ENCODE measurements at places on chromosomes 4 and X.

GRCh38 chr4:1855333-1856070 lies 454 bp downstream of the LETM1 start:
- peak; percentile 29 for DNase-seq

DNA sequence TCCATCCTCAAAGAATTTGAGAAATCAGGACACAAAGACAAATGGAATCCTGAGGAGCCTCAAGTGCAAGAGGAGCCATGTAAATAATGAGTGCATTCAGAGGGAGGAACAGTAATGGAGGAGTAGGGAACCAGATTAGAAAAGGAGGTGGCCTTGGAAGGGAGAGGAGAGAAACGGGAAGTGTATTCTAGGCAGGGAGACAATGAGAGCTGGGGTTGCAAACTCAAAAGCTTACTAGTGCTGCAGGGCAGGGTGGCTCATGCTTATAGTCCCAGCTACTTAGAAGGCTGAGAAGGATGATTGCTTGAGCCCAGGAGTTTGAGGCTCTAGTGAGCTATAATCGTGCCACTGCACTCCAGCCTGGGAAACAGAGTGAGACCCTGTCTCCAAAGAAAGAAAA lies 113.2 kb upstream of the LSM6 start:
- DNase-seq = no peak

DNA sequence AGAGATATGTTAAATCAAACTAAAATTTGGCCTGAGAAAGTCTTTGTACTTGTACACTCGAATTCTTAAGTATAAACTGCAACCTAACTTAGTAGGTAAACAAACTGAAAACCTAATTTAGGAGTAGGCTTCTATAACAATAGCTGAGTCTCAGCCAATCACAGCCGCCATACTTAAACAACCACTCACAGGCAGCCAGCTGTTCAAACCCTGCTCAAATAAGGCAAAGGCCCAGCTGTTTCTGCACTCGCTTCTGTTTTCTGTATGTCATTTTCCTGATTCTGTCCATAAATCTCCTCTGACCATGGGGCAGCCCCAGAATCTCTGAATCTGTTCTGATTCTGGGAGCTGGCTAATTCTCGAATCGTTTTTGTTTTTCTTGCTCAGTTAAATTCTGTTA lies 7.8 kb upstream of the PLS3 start:
- DNase-seq = no peak

- DNase-seq = no peak
Measured at GRCh38 chr4:147194604-147195003, 248.9 kb upstream of the TTC29 start.

DNA sequence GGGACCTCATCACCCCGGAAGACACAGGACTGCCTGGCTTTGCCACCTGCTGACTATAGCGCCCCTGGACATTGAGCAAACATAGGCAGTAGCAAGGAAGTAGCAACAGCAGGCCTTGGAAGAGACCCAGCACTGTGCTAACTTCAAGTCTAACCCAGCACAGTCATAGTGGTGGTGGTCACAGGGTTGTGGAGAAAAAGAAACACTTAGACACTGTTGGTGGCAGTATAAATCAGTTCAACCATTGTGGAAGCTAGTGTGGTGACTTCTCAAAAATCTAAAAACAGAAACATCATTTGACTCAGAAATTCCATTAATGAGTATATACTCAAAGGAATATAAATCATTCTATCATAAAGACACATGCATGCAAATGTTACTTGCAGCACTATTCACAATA lies 874.0 kb upstream of the EPHA5 start:
- no peak for DNase-seq

GRCh38 chrX:45001048-45001447 lies 128.1 kb downstream of the KDM6A start:
- no peak for DNase-seq

GRCh38 chrX:96407072-96407471 lies 277.6 kb upstream of the DIAPH2 start:
- DNase-seq = no peak

DNA sequence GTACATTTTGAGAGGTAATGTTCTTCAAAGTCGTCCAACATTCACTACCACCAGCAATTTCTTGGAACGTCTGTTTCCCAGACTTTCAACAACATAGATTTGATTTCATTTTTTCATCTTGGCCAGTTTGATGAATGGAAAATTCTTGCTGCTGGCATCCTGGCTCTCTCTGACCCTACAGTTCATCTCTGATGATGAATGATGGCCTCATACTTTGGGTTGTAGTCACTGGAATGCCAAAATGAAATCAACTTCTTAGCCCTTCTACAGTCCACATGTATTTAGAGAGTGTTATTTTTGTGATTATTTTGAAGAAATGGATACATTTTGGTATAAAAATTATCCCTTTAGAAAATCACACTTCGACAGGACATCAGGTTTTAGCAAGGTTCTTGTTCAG lies 8.8 kb downstream of the CHST7 start:
- DNase-seq = no peak

DNA sequence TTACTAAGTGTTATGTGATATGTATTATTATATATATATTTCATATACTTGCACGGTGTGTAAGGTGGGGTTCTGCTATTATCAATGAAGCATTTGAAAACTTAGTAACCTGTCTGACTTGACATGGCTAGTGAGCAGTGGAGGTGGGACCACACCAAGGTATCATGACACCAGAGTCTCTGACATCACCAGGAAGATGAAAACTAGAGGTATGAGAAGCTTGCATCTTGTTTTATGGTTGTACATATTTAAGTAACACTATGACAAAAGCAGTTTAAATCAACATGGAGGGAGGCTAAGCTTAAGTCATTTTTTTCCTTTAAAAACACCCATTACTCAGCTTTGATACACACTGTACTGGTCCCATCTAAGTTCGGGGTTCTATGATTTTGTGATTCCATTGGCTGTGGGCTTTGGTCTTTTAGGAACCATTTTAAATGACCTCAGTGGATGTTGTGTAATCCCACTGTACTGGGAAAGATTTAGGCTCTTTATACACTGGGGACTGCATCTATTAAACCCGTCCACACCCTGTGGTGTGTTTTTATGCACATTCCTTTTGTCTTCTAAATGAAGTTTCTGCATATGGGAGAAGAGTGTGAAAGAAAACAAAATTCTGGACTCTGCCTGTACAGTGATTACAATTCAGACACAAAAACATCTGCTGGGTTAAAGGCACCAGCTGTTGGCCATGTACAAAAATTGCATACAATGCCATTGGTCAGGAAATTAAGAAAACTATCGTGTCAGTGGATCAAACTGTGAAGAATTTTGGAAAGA lies 570.6 kb downstream of the SPRY1 start:
- DNase-seq = no peak

- DNase-seq = no peak
Measured at GRCh38 chr4:144463896-144464295, 182.1 kb upstream of the HHIP start.

- no peak for DNase-seq
Measured at GRCh38 chr4:26515936-26516335, 25.7 kb upstream of the CCKAR start.

- no peak for DNase-seq
Measured at GRCh38 chrX:80751456-80751855, 58.2 kb downstream of the BRWD3 start.

DNA sequence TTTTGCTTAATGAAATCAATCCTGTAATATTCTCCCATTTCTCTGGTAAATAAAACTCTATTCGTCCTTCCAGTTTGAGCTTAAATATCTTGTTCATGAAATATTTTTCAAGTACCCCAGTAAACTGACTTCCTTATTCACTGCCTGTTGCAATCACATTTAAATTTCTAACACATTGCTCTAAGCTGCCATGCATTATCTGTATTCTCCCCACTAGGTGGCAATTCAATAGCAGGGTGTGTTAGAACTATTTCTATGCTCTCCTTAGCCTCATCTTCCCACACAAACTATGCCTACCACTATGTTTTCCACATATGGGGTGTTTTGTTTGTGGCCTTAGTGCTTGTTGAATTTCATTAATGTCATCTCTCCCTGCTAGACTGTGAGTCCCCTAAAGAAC lies 377.1 kb upstream of the HS3ST1 start:
- DNase-seq = no peak

DNA sequence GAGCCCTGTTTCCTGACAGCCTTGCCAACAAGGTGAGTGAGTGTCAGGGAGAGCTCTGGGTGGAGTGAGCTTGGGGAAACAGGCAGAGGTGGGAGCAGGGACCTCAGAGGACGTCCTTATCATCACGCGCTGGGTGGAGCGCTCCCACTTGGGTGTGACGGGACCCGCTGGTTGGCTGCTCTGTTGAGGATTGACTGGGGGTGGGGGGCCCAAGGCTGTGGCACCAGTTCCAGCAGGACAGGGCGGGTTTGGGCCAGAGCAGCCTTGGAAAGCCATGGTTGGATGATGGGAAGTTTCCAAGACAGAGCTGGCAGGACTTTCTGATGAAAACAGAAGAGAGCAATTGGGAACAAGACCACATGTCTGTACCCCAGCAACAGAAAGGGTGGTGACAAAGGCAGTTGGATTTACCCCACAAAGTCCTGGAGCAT lies 3.0 kb upstream of the PCGF3 start:
- DNase-seq = no peak

GRCh38 chr4:152117520-152117919 lies 356.7 kb upstream of the GATB start:
- DNase-seq = no peak

- no peak for DNase-seq
Measured at GRCh38 chrX:9337046-9337445, 127.8 kb upstream of the TBL1X start.

- no peak for DNase-seq
Measured at GRCh38 chr4:184265546-184266351, 48.1 kb upstream of the ENPP6 start.

GRCh38 chrX:33831211-33831610 lies 300.9 kb downstream of the FAM47A start:
- no peak for DNase-seq

- DNase-seq = no peak
Measured at GRCh38 chrX:155767876-155768769, 113.0 kb upstream of the VAMP7 start.

DNA sequence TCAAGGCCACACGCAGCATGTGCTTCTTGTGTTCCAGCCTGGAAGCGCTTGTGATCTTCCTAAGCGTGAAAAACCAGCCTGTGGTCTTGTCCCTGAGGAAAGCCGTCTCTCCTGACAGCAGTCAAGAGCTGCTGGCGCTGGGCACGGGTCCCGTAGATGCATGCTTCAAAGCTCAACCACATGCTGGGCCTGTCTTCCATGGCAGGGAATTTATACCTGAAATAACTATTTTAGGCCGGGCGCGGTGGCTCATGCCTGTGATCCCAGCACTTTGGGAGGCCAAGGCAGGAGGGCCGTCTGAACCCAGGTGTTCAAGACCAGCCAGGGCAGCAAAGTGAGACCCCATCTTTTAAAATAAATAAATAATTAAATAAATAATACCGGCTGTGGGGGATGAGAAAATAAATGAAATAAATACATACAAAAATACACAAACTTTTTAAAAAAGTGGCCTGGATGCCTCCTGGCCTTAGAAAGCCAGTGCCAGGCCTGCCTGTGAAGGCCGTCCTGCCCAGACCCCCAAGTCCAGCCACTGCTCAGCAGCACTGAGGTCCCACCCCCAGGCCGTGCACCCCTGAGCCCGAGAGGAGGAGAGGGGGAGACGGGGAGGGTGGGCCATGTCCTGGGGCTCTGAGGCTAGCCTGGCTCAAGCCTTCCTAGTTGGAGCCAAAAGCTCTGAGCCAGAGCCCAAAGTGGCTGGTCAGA lies 10.4 kb downstream of the LRPAP1 start:
- DNase-seq = no peak

Data from activated T-cell treated with anti-CD3 and anti-CD28 coated beads, Interleukin-2, amount 50 U/mL, for 72 hours (primary cell).